ENCODE measurements at places on chromosomes 6 and 20. TPM values are rescaled to one million over a fixed set of nuclear protein-coding genes. Genes with fewer than 3 reads are reported as not detected.

- DNase-seq = no peak
These were observed 25.6 kb downstream of the ECT2L start for GRCh38 chr6:138821519-138821918.

- no peak for DNase-seq
These were observed 164.0 kb downstream of the PDE7B start for GRCh38 chr6:136015531-136015930.

DNA sequence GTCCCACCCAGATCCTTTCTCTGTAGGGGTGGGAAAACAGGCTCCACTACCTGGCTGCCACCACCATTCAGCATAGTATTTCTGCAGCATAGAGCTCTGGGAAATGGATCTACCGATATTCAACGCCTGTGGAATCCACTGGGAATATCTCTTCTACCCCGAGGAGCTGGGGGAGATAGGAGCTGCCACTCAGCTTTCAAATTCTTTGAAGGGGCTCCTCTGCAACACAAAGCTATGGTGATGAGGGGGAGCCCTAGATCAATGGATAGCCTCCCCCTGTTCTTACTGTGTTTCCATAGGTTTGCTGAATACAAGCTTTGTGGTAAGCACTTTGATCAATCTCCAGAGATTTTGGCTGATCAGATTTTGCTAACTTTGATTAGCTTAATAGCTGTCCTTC, 12.9 kb downstream of the FAM50B start:
- DNase-seq = no peak

- no peak for DNase-seq
These were observed 1.7 kb upstream of the WFDC2 start for GRCh38 chr20:45467861-45468260.

DNA sequence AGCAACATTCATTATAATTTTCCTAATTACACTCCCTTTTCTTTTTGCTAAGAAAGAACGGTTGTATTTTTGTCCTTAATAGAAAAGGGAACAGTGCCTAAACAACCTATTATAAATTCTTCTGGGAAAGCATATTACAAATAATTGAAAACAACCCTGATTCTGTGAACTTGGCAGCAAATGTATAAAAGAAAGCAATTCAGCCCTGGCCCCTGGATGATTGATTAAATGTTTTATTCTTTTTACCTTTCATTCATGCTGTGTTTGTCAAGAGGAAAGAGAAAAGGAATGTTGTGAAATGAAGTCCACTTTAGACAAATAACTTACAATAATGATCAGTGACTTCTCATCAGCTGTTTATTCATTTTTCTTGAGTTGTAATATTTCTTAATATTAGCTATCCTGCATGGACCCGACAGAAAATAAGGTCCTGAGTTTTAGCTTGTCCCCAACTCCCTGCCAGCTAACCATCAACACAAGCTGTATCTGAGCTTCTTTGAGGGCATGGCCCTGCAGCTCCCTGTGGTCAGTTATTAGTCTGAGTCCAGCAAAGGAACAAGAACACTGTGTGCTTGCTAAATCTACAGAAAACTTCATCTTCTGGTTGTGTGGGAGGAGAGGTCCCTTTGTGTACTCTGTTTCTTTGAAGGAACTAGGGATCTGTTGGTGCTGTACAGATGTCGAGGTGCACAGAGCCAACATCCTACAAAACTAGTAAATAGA, 248.2 kb downstream of the LAMA2 start:
- DNase-seq = no peak

The SNAI1 gene
- total RNA-seq = 13.4 TPM

The TUBB2B gene
- total RNA-seq = 0.86 TPM

The HRH3 gene
- total RNA-seq = not detected

The POPDC3 gene
- 10.1 TPM for total RNA-seq

The ARMC12 gene
- 0.79 TPM for total RNA-seq
